Tracheal epithelial cell (primary cell): ENCODE measurements at places on chromosomes 12 and 14. TPM values are rescaled to one million over a fixed set of nuclear protein-coding genes. Genes with fewer than 3 reads are reported as not detected.

NRL gene
- 0.96 and 1.9 TPM in 2 replicates for total RNA-seq

LRP1-AS gene
- total RNA-seq = not detected in 2 replicates

ASIC1 gene
- 1.1 and 1.4 TPM in 2 replicates for total RNA-seq

PSMA3 gene
- 75.7 and 99.0 TPM in 2 replicates for total RNA-seq

YARS2 gene
- 37.1 and 47.7 TPM in 2 replicates for total RNA-seq

GOLGA3 gene
- 72.5 and 83.6 TPM in 2 replicates for total RNA-seq

CCDC177 gene
- total RNA-seq = not detected in 2 replicates

GAS2L3 gene
- 0.64 and 3.1 TPM in 2 replicates for total RNA-seq

KRT82 gene
- total RNA-seq = not detected in 2 replicates

PLEKHH1 gene
- 2.9 and 4.0 TPM in 2 replicates for total RNA-seq

SSPN gene
- total RNA-seq = 1.5 and 3.4 TPM in 2 replicates

SDSL gene
- total RNA-seq = 2.8 and 4.8 TPM in 2 replicates

ANGEL1 gene
- total RNA-seq = 5.8 and 11.7 TPM in 2 replicates
